ENCODE measurements at places on chromosomes 11 and 22.

DNA sequence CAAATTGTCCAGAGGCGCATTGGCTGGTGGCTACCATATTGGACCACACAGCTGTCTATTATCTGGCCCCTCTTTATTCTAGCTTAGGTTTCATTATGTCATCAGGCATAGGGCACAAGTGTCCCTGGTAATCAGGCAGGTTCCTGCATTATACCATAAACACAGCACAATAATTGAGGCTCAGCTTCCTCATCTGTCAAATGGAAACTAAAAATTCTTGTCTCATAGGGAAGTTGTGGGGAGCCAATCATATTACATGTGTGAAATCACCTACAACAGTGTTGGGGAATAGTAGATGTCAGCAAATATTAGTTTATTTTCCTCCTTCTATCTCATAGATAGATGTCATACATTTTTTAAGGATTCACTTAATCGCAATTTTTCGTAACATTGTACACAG, 231.0 kb upstream of the SORL1-AS1 start:
- no peak for DNase-seq

- DNase-seq: no peak
Measured at GRCh38 chr22:44330744-44331660, 18.3 kb upstream of the SHISAL1 start.

GRCh38 chr22:48594016-48594756, 1233.5 kb downstream of the BRD1 start:
- DNase-seq: no peak

DNA sequence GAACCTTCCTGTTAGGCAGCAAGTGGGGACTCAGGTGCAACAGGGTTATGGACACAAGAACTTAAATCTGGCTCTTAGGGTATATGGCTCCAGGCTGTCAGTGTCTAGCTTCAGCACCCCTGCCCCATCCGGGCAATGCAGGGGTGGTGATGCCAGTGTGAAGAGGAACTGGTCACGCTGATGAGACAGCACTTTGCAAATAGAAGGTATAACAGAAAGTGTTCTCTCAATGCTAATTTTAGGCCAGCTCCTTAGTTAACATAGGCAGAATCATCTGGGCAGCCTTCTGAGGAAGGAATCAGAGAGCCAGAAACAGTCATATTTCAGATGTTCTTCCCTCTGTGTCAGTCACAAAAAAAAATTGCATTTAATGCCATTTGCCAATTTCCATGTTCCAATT, 41.2 kb downstream of the SYT9 start:
- DNase-seq: no peak

- no peak for DNase-seq
Measured at GRCh38 chr11:61701242-61701886, 21.2 kb downstream of the DAGLA start.

GRCh38 chr11:69419662-69420395, 61.6 kb upstream of the LINC01488 start:
- DNase-seq: no peak

DNA sequence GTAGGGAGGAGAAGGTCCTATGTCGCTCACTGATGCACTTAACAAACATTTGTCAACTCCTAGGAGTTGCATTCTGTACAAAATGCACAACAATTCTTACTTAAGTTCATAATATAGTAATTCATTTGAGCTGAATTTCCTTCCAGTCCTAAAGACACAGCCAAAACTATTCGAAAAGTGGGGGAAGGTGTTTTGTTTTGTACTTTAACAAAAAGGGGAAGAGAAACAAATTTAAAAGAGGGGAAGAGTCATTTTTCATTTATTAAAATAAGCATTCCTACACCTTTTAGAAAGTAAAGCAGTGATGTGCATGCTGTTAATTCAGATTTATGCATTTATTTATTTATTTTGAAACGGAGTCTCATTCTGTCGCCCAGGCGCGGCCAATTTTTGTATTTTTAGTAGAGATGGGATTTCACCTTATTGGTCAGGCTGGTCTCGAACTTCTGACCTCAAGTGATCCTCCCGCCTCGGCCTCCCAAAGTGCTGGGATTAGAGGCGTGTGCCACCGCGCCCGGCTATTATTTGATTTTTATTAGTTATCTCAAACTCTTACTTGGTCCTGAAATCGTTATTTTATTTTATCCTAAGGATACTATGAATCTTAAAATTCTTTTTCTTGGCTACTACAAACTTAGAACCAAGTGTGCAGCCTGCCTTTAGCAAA, 1.1 kb upstream of the FANCF start:
- DNase-seq: no peak

DNA sequence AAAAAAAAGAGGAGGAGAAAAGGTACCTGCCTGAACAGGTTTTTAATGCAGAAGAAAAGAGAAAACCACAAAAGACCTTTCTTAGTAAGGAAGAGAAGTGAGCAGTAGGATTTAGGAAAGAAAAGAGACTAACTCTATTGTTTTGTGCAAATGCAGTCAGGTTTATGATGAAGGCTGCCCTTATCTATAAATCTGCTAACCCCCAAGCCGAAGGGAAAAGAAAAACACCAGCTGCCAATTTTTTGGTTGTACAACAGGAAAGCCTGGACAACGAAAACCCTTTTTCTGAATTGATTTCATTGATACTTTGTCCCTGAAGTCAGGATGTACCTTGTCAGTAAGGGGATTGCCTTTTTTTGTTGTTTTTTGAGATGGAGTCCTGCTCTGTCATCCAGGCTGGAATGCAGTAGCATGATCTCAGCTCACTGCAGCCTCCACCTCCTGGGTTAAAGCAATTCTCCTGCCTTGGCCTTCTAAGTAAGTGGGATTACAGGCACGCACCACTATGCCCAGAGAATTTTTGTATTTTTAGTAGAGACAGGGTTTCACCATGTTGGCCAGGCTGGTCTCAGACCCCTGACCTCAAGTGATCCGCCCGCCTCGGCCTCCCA, 21.2 kb downstream of the POLD4 start:
- DNase-seq: no peak

GRCh38 chr11:110379261-110379660, 50.5 kb upstream of the FDX1 start:
- no peak for DNase-seq

- no peak for DNase-seq
Measured at GRCh38 chr11:10800292-10800691, 8.4 kb downstream of the EIF4G2 start.

GRCh38 chr11:17414317-17414737, 25.9 kb upstream of the KCNJ11 start:
- no peak for DNase-seq

- no peak for DNase-seq
Measured at GRCh38 chr22:33748714-33749113, 171.6 kb downstream of the LARGE1 start.

- no peak for DNase-seq
Measured at GRCh38 chr22:40410272-40410671, 39.9 kb downstream of the SGSM3 start.

DNA sequence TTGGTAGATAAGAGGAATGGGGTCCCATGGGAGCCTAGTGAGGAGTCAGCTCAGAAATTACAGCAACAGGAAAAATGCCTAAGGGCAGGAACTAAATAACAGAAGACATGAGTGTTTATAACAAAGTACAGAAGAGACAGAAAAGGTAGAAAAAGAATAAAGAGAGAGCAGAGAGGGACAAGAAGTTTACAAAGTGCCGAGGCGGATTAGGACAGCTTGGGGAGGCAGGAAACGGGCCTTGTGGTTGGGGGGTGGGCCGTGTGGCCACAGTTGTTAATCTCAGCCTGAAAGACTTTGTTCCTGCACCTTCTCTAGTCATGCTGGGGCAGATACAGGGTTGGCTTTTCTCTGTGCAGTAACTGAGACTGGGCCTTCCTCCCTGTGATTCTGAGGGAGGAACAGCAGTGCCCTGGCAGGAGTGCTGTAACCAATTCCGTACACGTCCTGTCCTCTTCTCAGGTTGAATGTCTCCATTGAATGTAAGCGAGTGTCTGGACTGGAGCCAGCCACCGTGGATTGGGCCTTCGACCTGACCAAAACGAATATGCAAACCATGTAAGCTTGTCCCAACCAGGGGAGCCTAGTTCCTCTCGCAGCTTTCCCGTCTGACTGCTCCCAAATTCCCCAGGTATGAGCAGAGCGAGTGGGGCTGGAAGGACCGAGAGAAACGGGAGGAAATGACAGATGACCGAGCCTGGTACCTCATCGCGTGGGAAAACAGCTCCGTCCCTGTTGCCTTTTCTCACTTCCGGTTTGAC, 13.2 kb downstream of the NAA40 start:
- DNase-seq: no peak

DNA sequence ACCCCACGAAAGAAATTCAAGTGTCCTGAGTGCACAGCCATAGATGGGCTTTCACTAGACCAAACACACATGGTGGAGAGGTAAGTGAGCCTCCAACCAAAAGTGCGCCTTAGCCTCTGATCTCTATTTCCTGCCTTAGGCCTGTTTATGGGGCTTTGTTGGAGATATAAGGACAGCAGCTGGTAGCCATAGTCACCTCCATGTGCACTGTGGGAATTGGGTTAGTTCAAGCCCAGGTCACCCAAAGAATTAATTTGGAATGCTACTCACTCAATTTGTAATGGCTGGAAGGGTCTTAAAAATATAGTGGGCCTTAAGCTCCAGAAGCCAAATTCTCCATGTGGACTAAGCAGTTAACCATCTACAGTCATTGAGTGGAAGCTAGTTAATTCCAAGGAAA, 73.6 kb downstream of the ALX4 start:
- DNase-seq: no peak

DNA sequence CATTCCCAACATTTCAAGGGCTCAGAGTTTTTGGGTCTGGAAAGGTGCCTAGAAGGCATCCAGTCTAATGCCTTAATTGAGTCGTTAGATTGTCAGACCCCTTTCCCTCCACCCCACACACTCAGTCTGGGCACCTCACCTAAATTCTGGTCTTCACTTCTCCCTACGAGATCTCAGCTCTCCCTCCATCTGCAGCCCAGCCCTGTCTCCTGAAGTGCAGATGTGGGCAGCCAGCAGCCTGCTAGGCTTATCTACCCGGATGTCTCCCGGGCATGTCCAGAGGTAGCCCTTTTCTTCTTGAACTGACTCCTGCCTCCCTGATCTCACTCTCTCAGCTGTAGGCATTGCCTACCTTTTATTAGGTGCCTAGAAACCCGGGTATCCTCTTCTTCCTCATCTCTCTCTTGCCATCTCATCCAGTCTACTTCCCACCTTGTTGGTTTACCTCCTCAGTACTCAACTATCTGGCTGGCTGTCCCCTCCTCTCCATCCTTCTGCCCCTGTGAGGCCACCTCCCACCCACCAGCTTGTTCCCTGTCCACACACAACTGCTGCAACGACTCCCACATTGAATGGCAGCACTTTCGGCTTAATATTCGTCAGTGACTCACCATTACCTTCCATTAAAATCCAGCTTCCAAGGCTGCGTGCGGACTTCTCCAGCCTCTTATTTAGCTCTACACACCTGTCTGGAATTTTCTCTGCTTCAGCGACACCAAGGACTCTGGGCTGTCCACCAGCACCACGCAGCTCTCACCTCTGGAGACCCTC, 6.2 kb downstream of the SEPTIN3 start:
- no peak for DNase-seq

GRCh38 chr11:110126936-110127335, 33.7 kb downstream of the ZC3H12C start:
- DNase-seq: no peak

DNA sequence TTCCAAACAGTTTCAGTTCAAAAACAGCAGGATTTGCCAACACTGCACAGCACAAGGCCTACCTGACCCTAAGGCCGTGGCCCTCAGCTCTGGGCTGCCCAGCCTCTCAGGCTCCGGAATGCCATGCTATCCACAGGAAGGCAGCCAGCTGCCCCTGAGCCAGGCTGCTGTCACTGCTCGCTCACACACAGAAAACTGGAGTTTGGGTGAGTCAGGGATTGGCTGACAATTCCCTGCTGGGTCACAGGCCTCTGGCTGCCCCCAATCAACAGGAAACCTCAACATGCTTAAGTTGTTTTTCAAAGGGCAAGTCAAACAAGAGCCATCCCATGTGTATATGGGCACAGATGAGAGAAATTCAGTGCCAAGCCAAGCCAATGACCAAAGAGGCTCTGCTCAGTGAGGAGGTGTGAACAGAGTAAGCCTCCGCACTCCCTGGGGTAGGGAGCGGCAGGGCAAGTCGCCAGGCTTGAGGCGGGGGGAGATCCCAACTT, 50.2 kb downstream of the RPL27A start:
- DNase-seq: no peak

GRCh38 chr11:36825251-36825650, 227.2 kb upstream of the RAG2 start:
- no peak for DNase-seq

- DNase-seq: no peak
Measured at GRCh38 chr11:121472312-121472711, 19.5 kb upstream of the SORL1-AS1 start.

DNA sequence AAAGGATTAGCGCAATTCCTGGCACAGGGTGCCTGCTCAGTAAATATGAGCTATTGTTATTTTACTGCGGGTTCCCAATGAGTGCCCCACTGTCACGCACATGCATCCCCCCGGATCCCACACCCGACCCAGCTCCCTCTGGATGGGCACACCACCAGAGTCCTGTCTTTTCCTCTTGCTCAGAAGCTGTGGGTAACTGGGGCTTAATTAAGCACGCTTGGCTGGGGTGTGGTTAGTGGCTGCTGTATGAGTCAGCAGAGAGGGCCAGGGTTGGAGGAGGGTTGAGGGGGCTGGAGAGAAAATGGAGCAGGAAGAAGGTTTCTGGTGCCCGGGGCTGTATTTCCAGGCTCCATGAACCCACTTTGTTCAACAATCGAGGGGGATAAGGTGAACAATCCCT, 30.3 kb upstream of the NECTIN1 start:
- no peak for DNase-seq

GRCh38 chr11:9219115-9219514, 46.0 kb downstream of the DENND5A start:
- no peak for DNase-seq
